Vagina (tissue), 2 donors: ENCODE measurements at places on chromosomes 3 and 15.
A peak's percentile ranks its signal among the peaks of the same experiment; 100 is the strongest.

DNA sequence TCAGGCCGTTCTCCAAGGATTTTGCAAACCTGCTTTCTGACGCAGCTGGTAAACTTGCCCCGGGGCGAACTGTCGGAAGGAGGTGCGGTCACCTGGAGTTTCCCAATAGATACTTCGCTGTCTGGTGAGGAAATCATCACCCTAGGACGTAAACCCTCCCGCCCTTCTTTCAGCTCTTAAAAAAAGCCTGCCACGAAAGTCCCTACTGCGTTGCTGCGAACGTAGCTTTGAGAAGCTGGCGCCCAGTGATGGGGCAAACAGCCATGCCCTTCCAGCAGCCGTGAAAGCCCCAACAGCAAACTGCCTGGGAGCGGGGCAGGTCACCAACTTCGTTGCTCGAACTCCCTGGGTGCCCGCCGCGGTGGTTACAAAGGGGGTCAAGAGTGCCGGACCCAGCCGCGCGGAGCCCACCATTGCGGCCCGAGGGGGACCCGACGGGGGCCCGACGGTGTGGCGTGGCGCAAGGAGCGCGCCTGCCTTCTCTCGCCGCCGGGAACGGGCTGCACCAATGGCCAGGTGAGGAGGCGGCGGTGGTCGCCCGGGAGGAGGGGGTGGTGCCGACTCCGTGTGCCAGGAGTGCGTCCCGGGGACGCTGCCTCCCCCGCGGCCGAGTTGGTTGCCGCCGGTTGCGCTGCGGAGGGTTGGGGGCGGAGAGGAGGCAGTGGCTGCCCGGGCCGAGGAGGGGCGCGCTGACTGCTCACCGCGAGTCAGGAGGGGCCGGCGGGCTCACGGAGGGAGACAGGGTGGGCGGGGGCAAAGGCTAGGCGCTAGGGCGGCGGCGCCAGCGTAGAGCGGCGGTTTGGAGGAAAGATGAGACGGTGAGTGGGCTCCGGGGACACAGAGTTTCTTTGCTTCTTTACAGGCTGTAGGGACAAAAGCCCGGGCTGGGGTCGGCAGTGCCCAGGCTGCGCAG is at the start of gene PHLDB2:
TSS of gene PHLDB2 (plus strand) at position 205 of the 913 bp plus-strand sequence. CDS start 24,813 bp downstream, outside the sequence.
- no peak for DNase-seq

DNA sequence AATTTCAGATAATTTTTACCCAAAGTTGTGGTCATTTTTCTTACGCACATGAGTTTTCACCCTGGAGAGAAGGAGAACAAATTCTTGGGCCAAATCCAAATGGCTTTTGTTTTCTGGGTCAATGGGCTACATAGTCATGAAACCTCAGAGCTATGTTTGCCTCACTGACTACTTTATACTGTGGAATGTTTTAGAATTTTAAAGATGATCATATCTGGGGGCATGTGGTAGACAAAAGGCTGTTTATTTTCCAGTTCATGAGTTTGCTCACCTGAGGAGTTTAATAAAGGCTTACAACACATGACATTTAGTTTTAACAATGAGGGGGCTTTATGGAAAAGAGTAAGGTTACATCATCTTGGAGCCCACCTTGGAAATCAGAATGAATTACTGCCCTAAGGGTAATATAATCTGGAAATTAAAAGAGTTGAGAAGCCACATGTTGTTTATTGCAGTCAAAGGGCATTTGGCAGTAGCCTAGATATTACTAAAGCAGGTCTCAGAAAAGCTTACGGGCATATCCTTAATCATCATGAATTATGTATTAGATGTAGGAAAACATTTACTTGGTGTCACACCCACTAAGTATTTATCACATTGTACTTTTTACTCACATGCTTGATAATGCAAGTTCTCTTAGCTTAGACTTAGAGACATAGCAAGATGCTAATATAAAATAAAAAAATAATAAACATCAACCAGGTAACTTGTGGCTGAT is 466.1 kb downstream of the EDEM1 start:
- DNase-seq: no peak

- DNase-seq: no peak
Measured at GRCh38 chr3:119647843-119648575, 12.4 kb downstream of the POPDC2 start.

DNA sequence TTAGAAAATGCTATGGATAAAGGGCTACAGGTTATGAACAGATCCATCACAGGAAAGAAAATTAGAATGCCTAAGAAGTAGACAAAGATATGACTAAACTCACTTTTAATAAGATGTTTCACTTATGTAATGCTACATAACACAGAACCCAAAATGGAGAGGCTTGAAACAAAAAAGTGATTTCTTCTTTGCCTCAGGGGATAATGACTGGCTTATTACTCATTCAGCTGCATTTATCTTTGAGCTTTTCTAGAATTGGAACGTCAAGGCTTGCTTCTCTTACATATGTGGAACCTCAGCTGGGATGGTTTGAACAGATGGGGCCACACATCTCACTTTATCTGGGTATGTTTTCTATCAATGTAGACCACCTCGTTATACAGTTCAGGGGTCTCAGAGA is 120.6 kb upstream of the EPHA3 start:
- no peak for DNase-seq

- DNase-seq: no peak
Measured at GRCh38 chr3:94061297-94061696, 1.4 kb downstream of the DHFR2 start.

GRCh38 chr3:160676547-160677303 is at the start of gene ARL14:
ARL14 (plus strand) TSS chr3:160677160; CDS start chr3:160677347, 187 bp downstream.
- DNase-seq: no peak

- DNase-seq: no peak
Measured at GRCh38 chr15:32030795-32031194, 480 bp downstream of the CHRNA7 start.

GRCh38 chr3:107662124-107662507 is 139.4 kb downstream of the BBX start:
- DNase-seq: no peak

DNA sequence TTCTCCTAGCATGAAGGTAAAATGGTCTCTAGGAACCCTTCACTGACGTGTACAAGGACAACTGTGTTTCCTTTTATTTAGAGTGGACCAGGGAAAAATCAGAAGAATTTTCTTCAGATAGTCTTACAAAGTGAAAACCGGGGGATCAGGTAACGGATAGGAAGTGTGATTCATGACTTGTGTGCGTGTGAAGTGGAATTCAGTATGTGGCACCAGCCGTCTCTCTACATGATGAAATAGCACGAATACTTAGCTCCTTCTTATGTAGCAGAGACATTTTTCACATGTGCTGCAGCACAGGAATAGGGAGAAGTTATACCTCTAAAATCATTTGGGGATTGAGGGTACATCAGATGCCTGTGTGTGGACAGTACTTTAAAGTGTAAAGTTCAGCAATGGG is 159.2 kb downstream of the MEX3B start:
- no peak for DNase-seq

- no peak for DNase-seq
Measured at GRCh38 chr3:77871436-77871835, 831.5 kb downstream of the ROBO2 start.

GRCh38 chr3:40337136-40338108 is 27.9 kb downstream of the EIF1B start:
- no peak for DNase-seq

DNA sequence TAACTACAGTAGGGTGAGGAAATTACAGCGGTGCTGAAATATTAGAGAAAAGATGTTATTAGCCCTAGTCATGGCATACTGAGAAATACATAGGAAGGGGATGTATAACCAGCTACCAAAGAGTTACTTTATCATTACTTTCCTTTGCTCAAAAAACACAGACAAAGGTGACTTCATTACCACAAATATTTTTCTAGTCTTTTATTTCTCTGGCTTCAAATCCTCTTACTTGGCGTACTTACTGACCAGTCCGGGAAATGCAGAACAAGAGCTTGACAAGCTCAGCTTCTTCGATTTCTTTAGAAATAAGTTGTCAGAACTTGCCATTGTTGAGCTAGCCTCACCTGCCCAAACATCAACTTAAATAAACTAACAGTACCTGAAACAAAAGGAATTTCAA is 142.1 kb upstream of the TMCO5A start:
- no peak for DNase-seq

- no peak for DNase-seq
Measured at GRCh38 chr15:91853948-91854638, 585 bp downstream of the SLCO3A1 start.

GRCh38 chr3:46733026-46733800 is 15.5 kb upstream of the PRSS50 start:
- peak; percentile 58 for DNase-seq

DNA sequence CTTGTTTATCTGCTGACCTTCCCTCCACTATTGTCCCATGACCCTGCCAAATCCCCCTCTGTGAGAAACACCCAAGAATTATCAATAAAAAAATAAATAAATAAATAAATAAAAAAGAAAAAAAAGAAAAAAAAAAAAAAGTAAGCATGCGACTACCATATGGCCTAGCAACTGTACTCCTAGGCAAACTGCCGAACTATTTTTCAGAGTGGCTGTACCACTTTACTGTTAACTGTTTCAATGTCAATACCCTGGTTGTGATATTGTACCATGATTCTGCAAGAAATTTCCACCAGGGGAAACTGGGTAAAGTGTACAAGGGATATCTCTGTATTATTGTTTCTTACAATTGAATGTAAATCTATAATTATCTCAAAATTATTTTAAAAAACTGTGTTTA is 41.3 kb upstream of the MAP4 start:
- DNase-seq: no peak

DNA sequence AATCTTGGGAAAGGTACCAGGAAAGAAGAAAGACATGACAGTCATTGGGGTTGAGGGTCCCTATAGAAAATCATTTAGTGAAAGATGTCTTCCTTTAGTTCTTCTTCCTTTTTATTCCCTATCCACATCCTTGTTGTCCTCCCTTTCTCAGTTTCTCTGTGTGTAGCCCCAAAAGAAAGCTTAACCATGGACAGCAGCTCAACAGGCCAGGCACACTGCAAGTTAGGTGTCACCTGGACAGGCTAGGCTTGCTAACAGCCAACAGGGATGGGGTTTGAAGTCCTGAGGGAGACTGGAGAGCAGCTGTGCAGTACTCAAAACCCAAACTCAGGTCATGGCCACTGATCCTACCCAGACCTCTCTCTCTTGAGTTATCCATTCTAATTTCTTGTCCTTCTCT is 543.1 kb downstream of the TUSC7 start:
- DNase-seq: no peak

DNA sequence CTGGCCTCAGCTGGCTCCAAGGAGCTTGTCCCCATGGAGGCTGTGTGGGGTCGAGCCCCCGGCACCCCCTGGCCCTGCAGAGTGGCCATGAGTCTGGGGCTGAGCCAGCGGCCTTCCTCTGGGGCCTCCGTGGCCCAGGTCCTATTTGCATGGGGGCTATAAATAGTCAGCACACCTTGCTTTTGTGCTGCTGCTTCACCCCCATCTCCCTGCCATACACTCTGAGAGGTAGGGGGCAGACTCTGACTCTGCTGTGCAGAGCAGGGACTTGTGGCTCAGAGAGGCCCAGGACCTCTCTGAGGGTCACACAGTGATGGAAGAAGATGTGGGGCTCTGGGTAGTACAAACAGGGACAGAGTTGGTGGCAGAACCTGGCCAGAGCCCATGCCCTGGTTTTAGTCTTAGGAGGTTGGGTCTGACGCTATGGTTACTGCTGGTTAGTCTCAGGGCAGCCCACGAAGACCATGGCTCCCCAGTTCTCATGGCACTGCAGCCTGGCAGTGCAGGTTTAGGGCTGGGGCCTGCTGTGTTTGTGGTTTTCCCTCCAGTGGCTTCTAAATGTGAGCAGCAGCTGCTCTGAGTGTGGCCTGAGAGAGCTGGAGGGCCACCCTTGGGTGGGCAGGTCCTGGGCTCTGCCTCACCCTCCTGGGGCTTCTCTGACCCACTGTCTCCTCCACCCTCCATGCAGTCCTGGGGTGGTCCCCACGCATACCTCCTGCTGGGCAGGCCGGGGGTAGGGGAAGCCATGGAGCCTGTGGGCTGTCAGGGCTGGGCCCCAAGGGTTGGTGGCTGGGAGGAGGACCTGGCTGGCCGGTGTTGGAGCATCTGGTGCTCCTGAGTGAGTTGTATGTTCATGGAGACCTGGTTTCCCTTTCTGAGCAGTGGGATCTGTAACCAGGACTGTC is 13.6 kb downstream of the PRKCD start:
- no peak for DNase-seq

DNA sequence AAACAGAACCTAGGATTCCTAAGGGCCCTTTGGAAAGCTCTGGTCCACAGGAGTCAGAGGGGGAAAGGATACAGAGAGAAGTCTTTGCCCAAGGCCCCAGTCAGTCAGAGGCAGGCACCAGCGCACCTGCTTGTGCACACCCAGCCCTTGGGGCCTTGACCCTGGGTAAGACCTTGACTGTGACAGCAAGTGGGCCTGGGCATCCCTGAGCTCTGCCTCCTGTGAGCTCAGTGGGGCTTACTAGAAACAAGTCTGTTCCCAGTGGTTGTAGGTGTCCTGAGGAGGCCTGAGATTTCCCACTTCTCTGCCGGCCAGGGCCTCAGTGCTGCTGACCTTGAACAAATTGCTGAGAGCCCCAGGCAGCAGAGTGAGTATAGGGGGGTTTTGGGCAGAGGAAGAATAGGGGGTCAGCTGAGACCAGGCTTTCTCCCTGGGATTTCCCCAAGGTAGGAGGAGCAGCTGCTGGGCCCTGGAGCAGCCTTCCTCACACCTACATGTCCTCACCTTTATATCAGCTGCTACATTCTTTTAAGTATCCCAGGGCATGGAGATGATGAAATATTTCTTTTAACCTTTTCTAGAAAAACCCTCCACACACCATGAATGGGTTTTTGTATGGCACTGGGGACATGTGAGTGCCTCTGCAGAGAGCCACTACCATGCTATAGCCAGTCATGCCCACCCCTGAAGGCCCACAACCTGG is 9.7 kb upstream of the DAG1 start:
- DNase-seq: no peak

DNA sequence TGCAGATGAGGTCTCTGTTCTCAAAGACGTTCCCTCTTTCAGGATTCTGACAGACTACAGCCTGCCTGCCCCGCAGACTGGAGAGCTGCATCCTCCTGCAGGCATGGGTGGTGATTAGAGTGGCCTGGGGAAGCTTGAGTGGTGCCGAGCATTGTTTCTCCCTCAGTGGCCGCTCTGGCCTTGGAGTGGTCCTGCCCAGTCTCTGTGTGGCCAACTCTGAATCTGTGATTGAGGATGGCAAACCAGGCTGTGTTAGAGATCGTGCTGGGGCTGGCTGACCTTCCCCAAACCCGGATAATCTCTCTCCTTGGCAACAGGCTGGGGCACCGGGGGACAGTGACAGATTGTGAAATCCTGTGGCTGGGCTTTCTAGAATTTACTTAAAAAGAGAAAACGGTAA is 11.0 kb upstream of the ADCY5 start:
- no peak for DNase-seq

- no peak for DNase-seq
Measured at GRCh38 chr3:26202169-26202568, 412.3 kb downstream of the OXSM start.

DNA sequence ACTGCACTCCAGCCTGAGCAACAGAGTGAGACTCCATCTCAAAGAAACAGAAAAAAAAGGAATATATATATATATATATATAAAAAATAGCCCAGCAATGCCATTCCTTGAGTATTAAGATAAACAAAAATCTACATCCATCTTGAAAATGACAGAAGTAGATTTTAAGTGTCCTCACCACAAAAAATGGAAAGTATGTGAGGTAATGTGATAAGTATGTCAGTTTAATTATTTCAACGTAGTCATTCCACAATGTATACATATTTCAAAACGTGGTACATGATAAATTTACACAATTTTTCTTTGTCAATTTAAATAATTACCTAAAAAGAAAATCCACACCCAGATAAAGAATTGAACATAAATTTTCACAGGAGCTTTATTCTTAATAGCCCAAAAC is 54.9 kb downstream of the HCN4 start:
- DNase-seq: no peak

GRCh38 chr3:36674816-36675215 is 89.5 kb downstream of the DCLK3 start:
- DNase-seq: no peak

- DNase-seq: no peak
Measured at GRCh38 chr3:195129072-195129643, 141.8 kb downstream of the XXYLT1 start.
